ENCODE measurements at places on chromosomes 2 and 18.

- peak; percentile 56 for DNase-seq
These were observed 44.4 kb downstream of the SPATS2L start for GRCh38 chr2:200350850-200351285.

- DNase-seq, result peak; percentile 16
These were observed 32.8 kb downstream of the TTC32 start for GRCh38 chr2:19868701-19869580.

DNA sequence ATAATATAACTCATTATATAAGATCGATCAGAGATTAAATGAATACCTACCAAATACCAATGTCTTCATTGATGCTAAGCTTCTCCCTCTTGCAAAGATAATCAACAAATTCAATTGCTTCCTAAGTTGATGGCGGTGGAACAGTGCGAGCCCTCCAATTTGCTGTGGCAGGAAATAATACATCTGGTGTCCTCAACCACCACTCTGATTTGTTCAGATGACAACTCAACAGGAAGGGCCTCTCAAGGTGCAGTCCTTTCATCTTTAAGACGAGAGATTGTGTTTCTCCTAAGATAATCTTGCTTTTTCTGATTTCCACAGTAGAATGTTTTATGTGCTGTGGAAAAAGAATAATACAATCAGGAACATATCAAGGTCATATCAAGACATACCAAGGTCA is 56.6 kb upstream of the IGFBP2 start:
- DNase-seq, result no peak

DNA sequence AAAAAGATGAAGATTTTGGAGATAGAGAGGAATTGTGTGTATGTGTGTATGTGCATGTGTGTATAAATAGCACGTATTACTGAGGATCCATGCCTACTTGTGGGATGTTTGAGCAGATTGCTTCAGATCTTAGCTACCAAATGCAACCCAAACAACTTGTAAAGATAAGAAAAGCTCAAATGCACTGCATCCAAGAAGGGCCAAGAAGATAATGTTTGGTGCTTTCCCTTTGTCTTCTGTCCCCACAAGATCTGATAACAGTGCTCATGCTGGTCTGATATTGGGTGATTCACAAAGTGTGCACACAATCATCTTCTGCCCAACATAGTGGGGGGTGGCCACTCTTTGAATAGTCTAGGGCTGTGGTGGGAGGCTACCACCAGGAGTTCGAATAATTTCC is 284.8 kb upstream of the CYRIA start:
- DNase-seq, result no peak

GRCh38 chr2:158599609-158600008 is 142.9 kb downstream of the PKP4 start:
- peak; percentile 29 for DNase-seq

- no peak for DNase-seq
These were observed 894.5 kb upstream of the POU3F3 start for GRCh38 chr2:103959174-103960128.

DNA sequence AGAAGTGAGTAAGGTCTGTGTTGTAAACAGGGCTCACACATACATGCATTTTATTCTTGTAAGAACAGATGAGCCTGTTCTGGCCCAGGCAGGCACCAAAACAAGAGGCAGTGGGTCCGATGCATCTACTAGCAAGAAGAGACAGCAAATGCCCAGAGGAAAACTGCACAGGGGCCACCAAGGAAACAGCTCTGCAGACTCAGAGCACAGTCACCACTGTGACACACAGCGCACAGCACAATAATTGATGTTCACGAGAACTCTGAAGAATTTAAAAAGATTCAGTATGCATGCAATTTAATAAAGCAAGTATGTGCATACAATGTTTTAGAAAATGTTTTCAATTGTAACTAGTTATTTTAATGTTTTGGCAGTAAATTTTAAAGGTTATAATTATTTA is 24.8 kb downstream of the LONRF2 start:
- no peak for DNase-seq

GRCh38 chr2:24635181-24635580 is 144.1 kb downstream of the NCOA1 start:
- DNase-seq, result no peak

GRCh38 chr2:11870584-11870983 is 124.2 kb downstream of the LPIN1 start:
- no peak for DNase-seq

- DNase-seq, result peak; percentile 68
These were observed 39.1 kb upstream of the GALNT3 start for GRCh38 chr2:165833156-165833555.

GRCh38 chr2:127985735-127986134 is 42.1 kb downstream of the SAP130 start:
- no peak for DNase-seq

DNA sequence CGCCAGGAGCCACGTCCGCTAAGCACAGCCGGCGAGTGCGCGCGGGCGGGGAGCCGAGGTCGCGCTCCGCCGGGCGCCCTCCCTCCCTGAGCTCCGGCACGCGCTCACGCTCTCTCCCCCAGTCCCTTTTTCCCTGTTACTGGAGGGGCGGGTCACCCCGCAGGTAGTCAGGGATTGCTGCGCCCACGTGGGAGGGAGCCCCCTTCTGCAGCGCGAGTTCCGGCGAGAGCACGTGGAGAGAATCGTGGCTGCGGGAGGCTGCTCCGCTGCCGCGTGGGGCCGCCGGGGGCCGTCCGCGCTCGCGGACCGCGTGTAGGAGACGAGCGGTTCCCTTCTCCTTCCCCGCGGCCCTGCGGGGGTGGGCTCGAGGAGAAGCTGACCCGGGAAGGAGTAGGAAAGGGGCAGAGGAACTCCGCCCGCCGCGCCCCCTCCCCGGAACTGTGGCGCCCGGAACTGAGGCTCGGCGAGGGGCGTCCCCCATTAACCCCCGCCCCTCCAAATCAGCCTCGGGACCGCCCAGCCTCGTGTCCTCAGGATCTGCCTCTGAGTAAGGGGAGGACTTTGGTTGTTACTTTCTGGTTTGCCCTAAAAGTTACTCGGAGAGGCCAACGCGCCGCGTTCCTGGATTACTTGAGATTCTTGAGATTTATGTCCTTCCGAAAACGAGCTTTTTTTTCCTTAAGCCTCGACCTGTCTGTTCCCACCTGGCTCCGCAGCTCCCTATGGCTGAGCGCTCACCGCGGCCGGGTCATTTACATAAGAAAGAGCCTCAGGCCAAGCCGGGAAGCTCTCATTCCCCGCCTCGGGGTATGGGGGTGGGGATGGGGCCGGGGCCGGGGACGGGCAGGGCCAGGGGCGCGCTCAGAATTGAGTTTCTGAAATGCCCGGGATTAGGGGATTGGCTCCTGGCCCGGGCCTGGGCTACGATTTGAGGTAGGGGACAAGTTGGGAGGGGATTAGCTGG is 1.1 kb downstream of the HK2 start:
- peak; percentile 64 for DNase-seq

DNA sequence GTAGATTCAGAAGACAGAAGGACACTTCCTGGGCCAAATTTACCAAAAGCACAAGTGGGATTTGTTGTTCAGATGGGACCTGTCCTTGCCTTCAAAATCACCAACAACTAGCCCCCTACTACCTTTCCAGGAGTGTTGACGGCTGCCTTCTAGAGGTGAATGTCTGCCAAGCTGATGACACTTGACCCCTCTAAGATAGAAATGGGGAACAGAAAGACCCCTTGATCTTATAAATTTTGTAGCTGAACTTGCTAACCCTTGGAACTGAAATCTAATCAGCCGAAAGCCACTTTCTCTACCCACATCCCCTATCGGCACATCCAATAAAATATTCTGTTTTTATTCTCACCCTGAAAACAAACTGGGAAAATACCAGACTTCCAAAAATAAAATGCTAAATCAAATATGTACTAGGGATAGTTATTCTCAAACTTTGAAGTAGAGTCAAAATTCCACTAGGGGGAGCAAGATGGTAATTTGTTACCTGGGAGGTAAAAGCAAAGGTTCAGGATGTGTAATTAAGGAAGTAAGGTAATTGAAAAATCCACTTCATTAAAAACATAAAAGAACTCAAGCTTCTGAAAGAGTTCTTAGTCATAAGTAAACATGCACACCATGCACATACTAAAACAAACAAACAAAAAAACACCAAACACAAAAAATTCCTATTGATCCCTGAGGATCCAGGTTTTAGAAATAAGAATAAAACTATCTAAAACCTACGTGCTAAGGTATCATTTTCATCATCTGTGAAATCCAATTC is 119.2 kb downstream of the ANKRD44 start:
- DNase-seq, result no peak

DNA sequence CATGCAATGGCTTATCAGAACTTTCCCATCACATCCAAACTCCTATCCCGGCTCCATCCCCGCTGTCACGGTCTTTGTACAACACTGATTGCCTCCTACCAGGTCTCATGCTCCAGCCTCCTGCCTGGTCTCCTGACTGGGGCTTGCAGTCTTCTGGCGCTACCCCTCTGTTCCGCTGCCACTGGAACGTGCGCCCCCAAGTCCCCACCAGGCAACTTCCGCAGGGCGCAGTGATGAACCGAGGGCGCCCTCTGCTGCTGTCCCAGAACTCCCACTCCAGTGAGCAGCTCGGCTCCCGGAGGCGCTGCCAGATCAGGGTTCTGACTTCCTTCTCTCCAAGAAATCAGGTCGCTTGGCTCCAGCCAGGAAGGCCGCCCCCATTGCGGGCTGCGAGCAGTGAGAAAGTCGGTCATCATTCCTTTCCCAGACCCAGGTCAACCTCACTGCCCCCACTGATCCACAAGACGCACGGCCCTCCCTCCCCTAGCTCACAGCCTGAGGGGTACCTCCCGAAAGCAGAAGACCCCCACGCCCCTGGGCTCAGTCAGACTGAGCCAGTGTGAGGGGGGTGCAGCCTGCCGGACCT is 43.9 kb upstream of the RAB11FIP5 start:
- DNase-seq, result peak; percentile 73

- peak; percentile 75 for DNase-seq
These were observed 162.1 kb downstream of the SH3RF3 start for GRCh38 chr2:109290887-109291643.

All from EL (cell line).